ENCODE measurements at places on chromosomes 11 and 22.

DNA sequence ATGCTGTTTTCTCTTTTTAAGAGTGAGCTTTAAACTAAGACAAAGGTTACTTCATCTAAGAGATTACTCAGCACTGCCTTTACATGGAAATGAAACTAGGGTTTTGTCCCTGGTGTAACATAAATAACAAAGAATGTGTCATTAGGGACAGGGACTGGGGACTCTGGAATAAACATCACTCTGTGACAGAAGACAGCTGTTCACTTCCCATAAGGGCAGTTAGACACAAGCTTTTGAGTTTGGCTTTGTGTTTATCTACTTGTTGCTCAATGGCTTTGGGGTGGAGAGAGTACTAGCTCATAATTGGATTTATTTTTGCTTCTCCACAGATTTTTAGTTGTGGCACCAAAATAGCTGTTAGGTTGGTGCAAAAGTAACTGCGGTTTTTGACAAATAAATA, 154.5 kb downstream of the OR4C45 start:
- no peak for DNase-seq

DNA sequence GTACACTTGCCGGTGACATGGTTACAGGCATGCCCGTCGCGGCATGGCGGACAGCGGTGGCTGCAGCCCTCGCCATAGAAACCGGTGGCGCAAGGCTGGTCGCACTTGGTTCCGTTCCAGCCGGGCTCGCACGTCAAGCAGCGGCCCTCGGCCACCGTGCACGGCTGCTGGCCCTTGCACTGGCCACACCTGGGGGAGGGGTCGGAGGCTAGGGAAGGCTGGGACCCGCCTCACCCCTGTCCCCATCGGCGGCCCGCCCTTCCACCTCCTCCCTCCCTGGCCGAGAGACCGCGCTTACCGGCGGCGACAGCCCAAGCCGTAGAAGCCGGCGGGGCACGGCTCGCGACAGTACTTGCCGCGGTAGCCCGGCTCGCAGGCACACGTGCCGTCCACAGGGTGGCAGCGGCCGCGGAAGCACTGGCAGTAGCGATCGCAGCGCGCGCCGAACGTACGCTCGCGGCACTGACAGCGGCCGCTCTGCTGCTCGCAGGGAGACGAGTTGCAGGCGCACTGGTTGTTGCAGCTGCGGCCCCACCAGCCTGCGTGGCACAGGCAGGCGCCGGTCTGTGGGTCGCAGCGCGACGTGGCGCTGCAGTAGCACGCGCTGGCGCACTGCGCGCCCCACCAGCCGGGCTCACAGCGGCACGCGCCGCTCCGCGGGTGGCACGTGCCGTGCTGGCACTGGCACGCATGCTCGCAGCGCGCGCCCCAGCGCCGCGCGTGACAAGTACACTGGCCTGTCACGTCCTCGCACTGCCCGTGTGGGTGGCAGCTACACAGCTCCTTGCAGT, 6.7 kb downstream of the SCARF2 start:
- peak; percentile 56 for DNase-seq

DNA sequence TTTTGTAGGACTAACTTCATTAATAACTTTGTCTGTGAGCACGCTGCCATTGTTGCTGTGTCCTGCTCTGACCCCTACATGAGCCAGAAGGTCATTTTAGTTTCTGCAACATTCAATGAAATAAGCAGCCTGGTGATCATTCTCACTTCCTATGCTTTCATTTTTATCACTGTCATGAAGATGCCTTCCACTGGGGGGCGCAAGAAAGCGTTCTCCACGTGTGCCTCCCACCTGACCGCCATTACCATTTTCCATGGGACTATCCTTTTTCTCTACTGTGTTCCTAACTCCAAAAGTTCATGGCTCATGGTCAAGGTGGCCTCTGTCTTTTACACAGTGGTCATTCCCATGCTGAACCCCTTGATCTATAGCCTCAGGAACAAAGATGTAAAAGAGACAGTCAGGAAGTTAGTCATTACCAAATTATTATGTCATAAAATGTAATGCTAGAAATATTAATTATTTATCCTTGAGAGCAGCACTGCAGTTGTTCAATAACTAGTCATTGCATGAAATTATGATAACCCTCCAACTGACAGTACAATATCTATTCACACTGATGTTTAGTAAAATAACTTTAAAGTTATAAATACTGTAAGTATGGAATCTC, 46.4 kb upstream of the OR5D13 start:
- DNase-seq, result peak; percentile 9

GRCh38 chr11:11456866-11457265, 103.8 kb upstream of the CSNK2A3 start:
- DNase-seq, result no peak

DNA sequence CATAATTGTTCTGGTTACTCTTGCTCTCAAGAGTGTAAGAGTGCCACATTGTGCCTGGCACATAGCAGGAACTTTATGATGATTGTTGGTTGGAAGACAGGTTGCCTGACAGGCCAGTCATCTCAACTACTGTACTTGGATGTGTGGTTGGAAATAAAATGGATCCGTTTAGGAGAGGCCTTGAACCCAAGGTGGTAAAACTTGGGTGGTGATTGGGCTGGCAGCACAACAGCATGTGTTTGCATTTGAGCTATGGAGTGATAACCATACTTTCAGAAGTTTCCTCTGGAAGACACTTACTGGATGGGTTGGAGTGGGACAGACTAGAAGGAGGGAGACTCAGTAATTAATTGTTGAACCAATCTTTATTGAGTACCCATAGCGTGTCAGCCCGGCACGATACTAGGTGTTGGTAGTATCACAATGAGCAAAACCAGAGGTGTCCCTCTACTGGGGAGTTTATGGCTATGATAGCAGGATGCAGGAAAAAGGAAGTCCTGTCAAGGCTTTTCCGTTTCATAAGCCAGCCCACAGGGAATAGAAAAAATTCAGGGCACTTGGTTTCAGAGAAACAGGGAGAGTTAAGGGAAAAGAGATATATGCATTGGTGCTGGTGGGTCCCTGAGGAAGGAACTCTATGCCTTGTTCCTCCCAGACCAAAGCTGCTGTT, 3.1 kb upstream of the TMEM109 start:
- no peak for DNase-seq

GRCh38 chr22:37021710-37022482, 2.4 kb downstream of the MPST start:
- peak; percentile 87 for DNase-seq

DNA sequence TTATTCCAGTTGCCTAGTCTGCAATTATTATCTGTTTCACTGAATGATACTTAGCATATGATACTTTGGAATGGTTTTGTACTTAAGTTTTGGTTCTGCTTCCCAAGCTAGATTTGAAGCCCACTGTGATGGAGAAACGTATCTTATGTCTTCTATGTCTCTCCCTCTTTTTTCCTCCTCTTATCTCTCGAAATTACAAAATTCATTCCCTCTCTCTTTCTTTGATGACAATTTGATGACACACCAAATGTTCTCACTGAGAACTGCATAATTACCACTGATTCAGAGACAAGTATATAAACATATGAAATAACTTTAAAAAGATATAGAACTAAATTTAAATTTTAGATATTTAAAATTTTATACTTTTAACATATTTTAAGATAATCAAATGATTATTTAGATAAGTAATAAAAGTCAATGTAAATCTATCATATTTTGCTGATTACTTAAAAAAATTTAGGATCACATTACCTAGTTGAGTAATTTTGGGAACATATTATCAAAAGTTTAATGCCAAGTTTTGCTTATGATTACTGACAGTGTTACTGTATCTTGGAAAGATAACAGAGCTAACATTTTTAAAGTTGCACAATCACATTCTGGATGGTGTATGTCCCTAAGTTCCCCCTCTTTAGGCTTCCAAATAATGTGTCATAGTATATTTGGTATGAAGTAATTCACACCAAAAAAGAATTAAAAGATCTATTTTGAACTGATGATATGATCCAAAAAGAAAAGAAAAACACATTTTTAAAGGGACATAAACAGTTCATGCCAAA, 255.3 kb downstream of the SBF2 start:
- DNase-seq, result no peak

DNA sequence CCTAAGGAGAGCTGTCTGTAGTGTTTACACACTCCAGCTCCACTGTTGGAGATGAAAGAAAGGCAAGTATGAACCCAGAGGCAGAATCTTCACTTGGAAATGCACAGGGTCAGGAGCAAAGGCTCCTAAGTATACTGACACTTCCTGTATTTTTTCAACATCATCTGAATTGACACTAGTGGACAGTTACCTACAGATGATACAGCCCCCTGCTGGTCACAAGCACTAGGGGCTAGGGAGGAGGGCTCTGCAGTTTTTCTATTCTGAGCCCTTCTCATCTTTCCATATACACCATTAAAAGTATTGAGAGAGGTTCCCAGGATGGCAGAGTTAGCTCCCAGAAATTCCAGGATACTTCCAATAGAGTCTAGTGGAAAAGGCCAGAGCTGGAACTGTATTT, 290.3 kb upstream of the API5 start:
- peak; percentile 6 for DNase-seq

DNA sequence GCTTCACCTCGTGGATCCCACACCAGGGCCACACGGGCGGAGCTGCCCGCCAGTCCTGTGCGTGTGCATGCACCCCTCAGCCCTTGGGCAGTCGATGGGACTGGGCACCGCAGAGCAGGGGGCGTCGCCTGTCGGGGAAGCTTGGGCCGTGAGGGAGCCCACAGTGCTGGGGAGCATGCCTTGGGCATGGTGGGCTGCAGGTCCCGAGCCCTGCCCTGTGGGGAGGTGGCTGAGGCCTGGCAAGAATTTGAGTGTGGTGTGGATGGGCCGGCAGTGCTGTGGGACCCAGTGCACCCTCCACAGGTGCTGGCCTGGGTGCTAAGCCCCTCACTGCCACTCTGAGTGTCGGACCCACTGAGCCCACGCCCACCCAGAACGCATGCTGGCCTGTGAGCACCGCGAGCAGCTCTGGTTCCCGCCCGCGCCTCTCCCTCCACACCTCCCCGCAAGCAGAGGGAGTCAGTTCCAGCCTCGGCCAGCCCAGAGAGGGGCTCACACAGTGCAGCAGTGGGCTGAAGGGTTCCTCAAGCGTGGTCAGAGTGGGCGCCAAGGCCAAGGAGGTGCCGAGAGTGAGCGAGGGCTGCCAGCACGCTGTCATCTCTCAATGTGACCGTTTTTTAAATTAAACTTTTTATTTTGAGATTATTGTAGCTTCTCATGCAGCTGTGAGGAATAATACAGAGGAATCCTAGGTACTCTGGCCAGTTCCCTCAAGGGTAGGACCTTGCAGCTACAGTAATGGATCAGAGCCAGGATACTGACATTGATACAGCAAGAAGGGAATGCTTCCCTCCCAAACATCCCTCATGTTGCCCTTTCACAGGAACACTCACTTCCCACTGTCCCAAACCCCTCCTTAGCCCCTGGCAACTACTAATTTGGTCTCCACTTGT, 127.7 kb downstream of the CRYBB2 start:
- DNase-seq, result no peak

- DNase-seq, result no peak
Measured at GRCh38 chr22:18731075-18731666, 119.5 kb upstream of the RIMBP3 start.

- no peak for DNase-seq
Measured at GRCh38 chr11:41005986-41006385, 453.5 kb downstream of the LRRC4C start.

- DNase-seq, result no peak
Measured at GRCh38 chr11:15159085-15159484, 44.4 kb downstream of the INSC start.

DNA sequence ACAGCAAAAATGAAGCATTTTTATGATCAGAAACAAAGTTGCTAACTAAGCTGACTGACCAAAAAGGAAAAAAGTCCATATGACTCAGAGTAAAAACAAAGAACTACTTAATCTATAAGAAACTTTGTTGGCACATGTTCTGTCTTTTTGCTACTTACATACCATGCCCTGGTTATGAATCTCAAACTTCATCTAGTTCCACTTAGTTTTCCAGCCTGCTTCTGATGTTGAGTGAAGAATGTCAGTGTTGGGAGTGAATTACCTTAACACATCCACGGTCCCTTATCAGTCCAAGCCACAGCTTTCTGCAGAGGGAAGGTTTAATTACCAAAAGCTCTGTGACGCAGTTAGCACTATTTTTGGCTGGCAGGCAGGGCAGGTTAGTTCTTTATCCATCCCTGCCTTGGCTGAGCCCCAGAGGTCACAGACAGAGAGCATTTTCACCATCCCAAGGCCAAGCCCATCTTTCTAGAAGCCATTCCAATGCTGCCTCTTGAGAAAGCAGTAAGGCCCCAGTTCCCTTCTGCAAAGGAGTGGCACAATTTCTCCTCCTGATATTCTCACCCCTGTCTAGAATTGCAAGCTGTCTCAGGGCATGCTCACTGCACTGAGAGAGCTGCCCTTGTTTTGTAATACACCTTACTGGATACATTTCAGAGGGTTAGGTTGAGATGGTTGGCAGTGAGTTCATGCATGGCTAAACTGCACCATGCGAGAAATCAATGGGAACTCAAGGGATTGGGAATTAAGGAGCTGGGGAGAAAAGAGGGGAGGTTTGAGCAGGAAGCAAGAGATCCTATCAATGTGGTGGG, 67.1 kb downstream of the SLC1A2 start:
- no peak for DNase-seq

DNA sequence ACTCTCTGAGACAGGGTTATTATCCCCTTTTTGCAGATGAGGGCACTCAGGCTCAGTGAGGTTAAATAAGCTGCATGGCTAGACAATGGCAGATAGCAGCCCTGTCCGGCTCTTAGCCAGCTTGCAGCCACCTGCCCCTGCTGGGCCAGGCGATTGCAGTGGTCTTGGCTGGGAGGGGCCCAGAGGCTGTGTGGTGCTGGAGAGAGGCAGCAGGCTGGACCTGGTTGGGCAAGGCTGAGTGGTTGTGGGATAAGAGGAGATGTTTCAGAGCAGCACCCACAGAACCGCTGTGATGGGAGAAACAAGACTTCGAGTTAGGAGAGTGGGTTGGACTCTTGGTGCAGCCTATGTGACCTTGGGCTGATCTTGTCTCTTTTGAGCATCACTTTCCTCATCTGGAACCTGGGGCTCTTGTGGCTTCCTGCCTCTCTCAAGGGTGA, 25.5 kb downstream of the PTPRJ start:
- DNase-seq, result peak; percentile 85

- peak; percentile 6 for DNase-seq
Measured at GRCh38 chr11:107427569-107428180, 29.9 kb downstream of the CWF19L2 start.

- no peak for DNase-seq
Measured at GRCh38 chr11:68337399-68337835, 25.0 kb downstream of the LRP5 start.

GRCh38 chr22:44885806-44886360, 123.9 kb downstream of the PHF21B start:
- no peak for DNase-seq

GRCh38 chr22:44186121-44186510, 5.4 kb downstream of the PARVG start:
- DNase-seq, result no peak

GRCh38 chr11:82720267-82721065, 13.2 kb downstream of the FAM181B start:
- DNase-seq, result no peak

- DNase-seq, result no peak
Measured at GRCh38 chr22:48333816-48334735, 1493.6 kb downstream of the BRD1 start.

- no peak for DNase-seq
Measured at GRCh38 chr11:117381481-117382387, 54.1 kb downstream of the CEP164 start.

- no peak for DNase-seq
Measured at GRCh38 chr11:117011541-117011898, 86.7 kb downstream of the SIK3 start.

All from erythroblast (primary cell).